ENCODE measurements at places on chromosomes 4 and X.

GRCh38 chrX:119887721-119888425 lies 7.8 kb upstream of the AKAP14 start:
- DNase-seq = peak; percentile 32

DNA sequence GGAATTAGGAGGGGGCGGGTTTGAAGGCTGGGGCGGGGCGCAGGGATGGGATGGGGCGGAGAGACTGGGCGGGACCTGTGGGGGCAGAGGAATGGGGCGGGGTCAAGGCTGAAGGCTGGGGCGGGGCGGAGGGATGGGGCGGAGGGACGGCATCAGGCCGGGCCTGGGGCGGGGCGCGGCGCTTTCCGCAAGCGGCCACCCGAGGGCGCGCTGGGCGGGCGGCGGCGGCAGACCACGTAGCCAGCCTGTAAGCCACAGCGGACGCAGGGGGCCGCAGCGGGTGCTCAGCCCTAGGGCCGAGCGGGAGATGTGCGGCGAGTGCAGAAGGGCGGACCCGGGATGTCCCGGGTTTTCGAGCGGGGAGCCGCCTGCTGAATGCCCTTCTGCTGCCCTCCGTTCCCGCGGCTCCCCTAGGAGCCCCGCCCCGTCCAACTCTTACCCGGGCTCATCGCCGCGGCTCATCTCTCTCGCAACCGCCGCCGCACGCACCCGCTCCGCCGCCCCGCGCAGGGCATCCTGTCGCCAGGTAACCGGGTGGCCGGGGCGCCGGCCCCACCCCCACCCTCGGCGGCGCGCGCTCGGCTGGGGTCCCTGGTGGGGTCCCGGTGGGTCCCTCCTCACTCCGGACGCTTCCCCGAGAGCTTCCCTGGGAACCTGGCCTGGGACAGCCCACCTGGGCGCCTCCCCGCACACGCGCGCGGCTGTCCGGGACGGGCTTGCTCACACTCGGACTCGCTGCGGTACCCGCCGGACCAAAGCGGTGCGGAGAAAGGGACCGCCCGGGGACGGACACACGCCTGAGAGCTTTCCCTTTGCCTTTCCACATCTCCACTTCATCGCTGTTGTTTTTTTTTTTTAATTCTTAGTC lies at the start of gene CCDC110:
CCDC110 (minus strand) TSS at position 499 of the 868 bp plus-strand sequence; CDS start at position 449, 50 bp downstream.
- peak; percentile 90 for DNase-seq

- no peak for DNase-seq
These were observed 43.8 kb downstream of the NHSL2 start for GRCh38 chrX:71954458-71954857.

GRCh38 chrX:21723814-21724213 lies 34.1 kb downstream of the SMPX start:
- DNase-seq = no peak

DNA sequence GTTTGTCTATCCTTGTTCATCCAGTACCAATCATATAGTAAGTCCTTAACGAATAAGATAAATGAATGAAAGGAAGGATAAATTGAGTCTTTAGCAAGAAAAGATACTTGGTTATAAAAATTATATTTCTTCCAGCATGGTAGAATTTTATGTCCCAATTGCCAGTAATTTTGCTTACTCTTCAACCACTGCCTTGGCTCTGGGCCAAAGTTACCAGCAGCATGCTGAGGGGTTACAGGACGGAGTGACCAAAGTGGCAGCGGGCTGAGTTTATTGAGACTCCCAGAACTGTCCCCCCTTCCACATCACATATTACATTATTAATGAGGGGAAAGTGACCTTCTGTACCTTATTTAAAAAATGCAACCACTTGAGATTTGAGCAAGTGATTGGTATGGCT lies 121.7 kb downstream of the RASGEF1B start:
- DNase-seq = no peak

GRCh38 chrX:115486510-115486909 lies 74.5 kb upstream of the PLS3 start:
- DNase-seq = no peak

DNA sequence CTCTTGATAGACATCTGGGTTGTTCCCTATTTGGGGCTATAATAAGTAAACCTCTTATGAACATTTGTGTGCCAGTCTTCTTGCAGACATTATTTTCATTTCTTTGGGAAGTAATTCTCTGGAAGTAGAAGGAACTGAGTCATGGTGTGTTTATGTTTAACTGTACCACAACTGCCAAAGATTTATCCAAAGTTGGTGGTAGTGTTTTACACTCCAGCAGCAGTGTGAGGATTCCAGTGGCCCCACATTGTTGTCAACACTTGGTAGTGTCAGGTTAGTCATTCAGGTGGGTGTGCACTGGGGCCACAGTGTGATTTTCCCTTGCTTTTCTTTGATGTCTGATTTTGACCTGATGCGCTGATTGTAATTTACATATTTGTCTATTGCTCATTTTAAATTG lies 5.0 kb upstream of the UVSSA start:
- DNase-seq = no peak

GRCh38 chrX:20409991-20410390 lies 143.3 kb upstream of the RPS6KA3 start:
- DNase-seq = no peak

- DNase-seq = no peak
These were observed 6.6 kb upstream of the PRRG3 start for GRCh38 chrX:151688695-151689094.

- DNase-seq = no peak
These were observed 48.6 kb downstream of the RPGR start for GRCh38 chrX:38278682-38279081.

GRCh38 chrX:68944211-68944610 lies 115.4 kb downstream of the EFNB1 start:
- no peak for DNase-seq
